ENCODE measurements at places on chromosomes 6 and 20.

DNA sequence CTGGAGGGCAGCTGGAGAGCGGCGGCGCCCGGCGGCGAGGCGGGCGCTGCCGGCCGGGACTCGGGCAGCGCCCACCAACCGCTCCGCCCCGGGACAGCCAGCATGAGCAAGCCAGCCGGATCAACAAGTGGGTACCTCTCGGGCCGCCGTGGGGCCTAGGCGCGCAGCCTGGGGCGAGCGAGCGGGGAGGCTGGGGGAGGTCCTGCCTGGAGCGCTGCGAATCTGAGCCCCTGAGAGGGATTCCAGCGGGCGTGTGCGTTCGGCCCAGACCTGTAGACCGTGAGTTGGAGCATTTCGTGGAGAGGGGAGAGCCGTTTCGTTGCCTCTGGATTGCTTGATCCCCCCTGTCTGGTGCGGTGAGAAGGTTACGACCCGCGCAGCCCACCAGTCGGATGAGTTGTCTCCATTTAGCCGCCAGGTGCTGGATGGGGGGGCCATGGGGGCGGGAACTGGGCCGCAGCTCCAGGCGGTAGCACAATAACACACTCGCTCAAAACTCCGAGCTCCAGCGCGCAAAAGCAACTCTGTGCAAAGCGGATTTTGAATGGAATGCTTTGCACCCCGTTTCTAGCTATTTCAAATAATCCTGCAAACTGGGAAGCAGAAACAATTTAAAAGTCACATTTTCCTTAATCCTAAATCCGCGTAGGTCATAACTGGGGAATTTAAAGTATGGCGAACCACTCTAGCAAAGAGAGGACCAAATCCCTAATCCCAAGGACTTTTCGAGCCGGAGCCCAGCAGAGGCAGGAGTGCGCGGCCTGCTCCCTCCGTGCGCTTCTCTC, 1.0 kb downstream of the NR2E1 start:
- DNase-seq, result no peak

DNA sequence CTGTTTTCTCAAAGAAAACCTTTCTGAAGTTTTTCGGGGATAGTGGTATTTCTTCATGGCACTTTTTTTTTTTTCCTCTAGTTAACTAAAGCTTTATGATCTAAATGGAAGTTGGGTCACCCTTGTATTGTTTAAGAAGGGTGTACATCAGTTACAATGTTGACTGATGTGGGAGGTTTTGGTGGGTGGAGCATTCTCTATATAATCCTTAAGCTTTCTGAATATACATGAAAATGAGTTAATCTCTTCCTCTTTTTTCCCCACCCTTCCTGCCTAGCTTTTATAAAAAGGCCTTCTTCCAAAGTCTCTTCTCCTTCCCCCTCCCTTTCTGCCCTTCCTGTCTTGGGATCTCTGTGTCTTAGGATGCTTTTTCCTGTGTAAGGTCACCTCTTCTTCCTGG, 47.2 kb downstream of the DHX35 start:
- DNase-seq, result peak; percentile 56

- peak; percentile 15 for DNase-seq
Measured at GRCh38 chr20:34058831-34059230, 53.2 kb downstream of the EIF2S2 start.

DNA sequence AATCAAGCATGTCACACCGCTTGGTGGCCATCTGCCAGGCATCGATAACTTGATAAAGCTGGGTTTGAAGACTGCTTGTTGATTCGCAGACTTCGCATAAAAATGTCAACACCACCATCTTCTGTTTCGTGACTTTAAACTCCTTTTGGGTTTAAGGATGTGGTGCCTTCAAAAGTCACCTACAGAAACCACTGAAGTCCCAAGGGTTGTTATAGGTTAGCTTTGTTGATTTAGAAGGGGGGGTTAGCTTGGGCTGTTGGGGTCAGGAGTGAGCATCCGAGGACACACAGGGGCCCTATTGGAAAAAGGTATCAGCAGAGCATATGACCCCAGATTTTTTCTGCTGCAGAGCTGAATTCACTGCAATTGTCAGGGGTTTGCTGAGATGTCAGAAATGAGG, 76.7 kb upstream of the SSTR4 start:
- DNase-seq, result no peak

DNA sequence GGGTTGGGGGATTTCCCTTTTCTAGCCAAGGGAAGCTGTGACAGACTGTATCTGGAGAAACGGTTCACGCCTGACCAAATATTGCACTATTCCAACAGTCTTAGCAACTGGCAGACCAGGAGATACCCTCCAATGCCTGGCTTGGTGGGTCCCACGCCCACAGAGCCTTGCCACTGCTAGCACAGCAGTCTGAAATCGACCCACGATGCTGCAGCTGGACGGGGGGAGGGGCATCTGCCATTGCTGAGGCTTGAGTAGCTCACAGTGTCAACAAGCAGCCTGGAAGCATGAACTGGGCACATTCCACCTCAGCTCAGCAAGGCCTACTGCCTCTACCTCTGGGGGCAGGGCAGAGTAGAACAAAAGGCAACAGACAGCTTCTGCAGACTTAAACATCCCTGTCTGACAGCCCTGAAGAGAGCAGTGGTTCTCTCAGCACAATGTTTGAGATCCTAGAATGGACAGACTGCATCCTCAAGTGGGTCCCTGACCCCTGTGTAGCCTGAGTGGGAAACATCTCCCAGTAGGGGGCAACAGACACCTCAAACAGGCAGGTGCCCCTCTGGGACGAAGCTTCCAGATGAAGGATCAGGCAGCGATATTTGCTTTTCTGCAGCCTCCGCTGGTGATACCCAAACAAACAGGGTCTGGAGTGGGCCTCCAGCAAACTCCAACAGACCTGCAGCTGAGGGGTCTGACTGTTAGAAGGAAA, 89.9 kb upstream of the ECI2 start:
- no peak for DNase-seq

DNA sequence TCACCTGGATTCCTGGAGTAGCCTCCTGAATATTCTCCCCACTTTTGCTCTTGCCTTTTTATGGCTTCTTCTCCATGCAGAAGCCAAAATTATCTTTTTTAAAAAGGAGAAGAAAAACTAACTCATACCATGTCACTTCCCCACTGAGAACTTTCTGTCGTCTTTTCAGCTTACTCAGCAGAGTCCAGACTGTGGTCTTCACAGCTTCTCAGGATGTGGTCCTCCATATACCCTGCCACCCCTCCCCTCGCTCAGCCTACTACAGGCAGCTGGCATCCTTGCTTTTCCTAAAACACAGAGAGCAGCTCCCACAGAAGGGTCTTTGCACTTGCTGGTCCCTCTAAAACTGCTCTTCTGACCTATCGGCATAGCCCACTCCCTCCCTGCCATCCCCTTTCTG, 89.4 kb upstream of the ISM1 start:
- peak; percentile 40 for DNase-seq

GRCh38 chr20:2152317-2152716, 50.7 kb downstream of the STK35 start:
- DNase-seq, result no peak

DNA sequence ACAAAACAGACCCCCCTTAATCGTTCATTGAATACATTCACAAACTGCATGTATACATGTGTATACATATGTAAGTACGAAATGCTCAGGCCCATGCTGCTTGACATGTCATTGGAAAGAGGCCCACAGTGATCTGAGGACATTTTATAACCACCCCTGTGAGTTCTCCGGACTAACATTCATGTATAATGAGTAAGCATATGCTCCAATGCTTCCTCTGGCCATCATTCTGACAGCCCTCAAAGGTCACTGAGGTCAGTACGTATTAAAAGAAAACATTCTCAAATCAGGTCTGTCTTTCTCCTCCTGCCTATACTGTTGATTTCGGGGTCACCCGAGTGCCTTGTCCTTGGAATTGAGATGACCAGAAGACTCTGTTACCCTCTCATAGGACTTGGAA, 54.9 kb downstream of the TENT5A start:
- DNase-seq, result no peak

GRCh38 chr20:47825011-47825762, 39.9 kb upstream of the SULF2 start:
- DNase-seq, result no peak

DNA sequence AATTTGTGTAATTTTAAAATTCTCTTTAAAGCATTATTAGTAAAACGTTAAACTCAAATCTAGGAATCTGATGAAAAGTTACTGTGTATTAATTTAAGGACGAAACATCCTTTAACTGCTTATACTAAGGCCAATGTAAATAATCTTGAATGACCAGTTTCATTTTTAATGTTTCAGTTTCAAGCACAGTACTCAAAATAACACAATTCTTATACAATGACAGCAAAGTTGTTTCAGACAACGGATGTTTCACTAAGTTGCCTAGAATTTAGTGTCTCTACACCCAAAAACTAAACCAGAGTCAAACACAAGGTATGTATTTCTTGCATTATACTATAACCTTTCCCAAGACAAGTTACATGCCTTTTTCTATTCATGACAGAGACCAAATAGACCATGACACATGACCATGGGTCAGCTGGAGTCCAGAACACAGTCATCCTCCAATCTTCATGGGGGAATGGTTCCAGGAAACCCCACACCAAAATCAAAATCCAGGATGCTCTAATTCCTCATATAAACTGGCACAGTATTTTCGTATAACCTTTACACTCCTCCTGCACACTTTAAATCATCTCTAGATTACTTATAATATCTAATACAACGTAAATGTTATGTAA, 7.7 kb downstream of the PHIP start:
- no peak for DNase-seq

GRCh38 chr6:5639193-5639592, 367.5 kb downstream of the NRN1 start:
- DNase-seq, result no peak

DNA sequence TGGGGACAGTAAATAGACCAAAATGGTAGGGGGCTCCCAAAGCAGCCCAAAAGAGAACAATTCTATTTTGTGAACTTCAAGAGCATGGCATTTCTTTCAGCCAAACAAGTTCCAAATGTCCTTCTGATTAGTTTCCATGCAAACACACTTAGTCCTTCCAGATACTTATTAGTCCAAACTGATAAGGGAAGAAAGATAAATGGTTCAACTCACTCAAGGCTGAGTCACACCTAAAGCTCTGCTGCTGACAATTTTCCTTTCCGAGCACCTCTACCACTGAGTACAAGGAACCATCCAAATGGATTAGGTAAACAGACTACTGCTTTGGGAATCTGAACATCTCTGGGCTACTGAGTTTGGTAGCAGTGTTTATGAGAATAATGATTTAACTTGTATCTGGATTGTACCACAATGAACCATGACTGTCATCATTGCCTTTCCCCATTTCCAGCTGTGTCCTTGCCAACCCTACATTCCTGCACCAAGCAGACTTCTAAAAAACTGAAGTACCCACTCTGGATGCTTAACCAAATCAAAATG, 71.2 kb downstream of the TNFRSF21 start:
- no peak for DNase-seq

DNA sequence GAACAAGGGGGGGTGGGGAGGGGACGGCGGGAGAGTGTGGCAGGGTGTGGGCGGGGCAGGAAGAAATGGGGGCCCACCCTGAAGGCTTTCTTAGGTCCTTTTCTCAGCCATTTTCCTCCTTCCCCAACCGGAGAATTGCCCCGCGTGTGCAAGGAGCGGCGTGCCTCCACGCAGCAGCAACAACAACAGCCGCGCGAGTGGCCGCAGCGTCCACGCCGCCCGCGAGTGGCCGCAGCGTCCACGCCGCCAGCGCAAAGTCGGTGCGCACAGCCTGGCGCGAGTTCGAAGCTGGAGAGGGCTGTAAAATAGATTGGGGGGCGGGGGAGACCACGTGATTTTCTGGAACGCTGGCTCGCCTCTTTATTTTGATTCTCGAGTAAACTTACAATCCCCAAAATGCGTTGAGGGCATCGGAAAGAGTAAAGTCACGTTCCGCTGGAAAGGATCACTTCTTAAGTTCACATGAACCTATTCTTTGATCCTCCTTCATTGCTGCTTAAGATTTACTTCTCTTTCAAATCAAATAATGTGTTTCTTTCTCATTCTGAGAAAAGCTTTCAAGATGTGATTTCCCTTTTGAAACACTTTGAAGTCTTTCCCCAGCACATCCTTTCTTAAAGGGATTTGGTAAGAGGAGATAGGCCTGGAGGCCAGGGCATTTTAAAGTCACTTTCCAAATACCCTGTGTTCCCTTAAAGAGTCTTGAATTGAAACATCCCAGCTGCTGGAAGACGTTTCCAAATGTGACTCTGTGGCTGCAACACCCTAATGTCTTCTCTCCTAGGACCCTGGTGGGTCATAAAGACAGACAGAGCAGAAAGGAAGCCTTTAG, 66.7 kb upstream of the ZNF217 start:
- DNase-seq, result no peak

DNA sequence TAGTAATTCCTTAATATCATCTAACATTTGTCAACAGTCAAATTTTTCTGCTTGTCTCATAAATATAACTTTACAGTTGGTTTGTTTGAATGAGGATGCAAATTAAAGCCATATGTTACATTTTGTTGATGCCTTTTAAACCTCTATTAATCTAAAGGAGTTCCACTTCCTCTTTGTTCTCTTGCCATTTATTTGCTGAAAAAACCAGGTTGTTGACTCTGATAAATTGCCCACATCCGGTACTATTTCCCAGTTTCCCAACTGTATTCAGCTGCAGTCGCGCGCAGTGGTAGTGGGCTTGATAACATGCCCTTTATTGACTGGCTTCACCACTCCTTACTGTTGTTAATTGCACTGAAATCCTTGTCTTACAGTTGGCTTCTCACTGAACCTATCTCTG, 32.8 kb upstream of the SIRPB2 start:
- DNase-seq, result peak; percentile 90

DNA sequence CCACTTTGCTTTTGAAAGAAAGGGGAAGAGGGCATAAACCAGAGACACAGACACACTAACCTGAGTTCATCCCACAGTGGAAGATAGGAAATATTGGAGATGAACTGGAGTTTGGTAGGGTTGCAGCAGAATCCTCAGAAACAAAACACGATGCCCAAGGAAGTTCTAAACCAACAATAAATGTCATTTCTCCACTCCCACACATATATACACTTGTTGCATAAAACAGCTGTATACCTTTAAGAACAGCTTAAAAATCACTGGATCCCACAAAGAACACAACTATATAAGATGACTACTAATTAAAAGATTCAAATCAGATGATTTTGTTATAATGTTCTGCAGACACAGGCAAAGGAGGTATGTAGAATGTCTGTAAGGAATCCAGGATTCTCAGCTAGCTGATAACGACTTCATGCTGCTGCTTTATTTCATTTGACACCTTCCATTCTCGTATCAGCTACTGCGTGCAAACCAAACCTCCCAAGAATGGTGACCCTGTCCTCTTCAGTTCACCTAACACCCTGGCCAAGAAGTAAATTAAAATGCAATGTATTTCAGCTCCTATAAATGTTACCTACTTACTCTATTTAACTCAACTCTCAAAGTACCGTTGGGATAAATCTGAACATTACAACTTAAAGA, 14.3 kb downstream of the KIF13A start:
- no peak for DNase-seq

DNA sequence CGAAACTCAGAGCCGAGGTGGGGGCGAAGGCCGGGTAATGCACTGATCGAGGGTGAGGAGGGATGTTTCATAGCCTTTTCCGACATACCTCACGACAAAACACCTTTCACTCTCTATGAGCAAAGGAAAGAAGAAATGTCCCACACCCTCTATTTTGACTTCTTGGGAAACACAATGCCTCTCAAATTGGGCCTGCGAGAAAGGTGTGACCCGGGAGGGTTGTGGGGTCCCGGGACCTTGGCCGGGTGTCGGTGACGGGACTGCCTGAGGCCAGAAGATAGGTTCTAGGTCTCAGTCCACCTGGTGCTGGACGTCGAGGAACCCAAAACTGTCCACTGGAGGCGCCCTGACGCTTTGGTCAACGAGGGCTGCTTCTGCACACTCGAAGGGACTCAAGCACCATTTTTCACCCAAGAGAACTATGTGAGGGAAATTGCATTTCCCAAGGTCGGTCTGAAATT, 41.1 kb upstream of the OSTM1 start:
- DNase-seq, result peak; percentile 24
